NCI-H1436 treated with DMSO at 0.1 percent for 48 hours (cell line): ENCODE measurements at places on chromosomes 1 and 21.

- no peak for DNase-seq
Measured at GRCh38 chr1:15620155-15620545, 2.9 kb downstream of the DDI2 start.

- DNase-seq, result no peak
Measured at GRCh38 chr1:190373705-190374336, 103.8 kb downstream of the BRINP3 start.

GRCh38 chr1:28027660-28028059 is 60.8 kb downstream of the EYA3 start:
- no peak for DNase-seq

DNA sequence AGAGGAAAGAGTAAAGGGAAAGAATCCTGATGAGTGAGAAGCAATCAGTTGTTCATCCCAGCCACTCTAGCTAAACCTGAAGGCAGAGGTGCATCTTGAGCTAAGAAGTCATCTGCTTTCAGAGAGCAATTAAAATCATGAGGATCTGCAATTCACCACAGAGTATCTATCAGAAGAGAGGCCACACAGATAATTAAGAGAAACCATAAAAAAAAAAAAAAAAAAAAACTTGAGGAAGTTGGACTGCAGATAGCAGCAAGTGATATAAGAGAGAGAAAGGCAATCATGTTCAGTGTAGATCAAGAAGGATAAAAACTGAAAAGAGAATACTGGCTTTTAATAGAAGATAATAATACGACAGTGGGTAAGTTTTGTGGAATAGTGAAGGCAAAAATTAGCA is 17.7 kb downstream of the FOXJ3 start:
- no peak for DNase-seq

GRCh38 chr1:80657707-80658106 is 1143.0 kb upstream of the ADGRL2 start:
- DNase-seq, result no peak
